Dermis microvascular lymphatic vessel endothelial cell (primary cell): ENCODE measurements at places on chromosomes 2 and 18. TPM values are rescaled to one million over a fixed set of nuclear protein-coding genes. Genes with fewer than 3 reads are reported as not detected.

PCARE gene
- not detected in 2 replicates for total RNA-seq

GRCh38 chr2:109560265-109560664 is 53.5 kb downstream of the SEPTIN10 start:
- no peak for DNase-seq

DNA sequence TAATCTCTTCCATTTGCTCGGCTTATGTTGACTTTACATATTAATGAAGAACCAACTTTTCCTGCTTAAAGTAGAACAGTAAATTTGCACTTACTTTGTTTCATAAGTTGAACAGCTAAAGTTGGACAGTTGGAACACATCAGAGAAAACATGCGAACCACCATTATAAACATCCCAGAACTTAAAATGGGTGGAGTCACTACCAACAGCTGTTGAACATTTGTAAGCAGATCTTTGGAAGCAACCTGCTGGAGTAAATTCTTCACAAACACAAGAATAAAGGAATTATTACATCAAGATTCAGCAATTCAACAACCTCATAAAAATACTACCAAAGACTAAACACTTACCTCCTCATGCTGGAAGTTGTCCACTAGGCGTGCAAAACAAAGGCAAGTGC is 96.4 kb upstream of the DNER start:
- no peak for DNase-seq

GRCh38 chr2:121502781-121503180 is 27.9 kb upstream of the RNU4ATAC start:
- no peak for DNase-seq
